ENCODE measurements at places on chromosomes 2 and 18.

GRCh38 chr2:32683520-32684086, 55.8 kb downstream of the TTC27 start:
- DNase-seq, result no peak

- no peak for DNase-seq
Observed at GRCh38 chr2:200159829-200160781, 146.4 kb upstream of the SPATS2L start.

GRCh38 chr2:134626781-134627180, 92.0 kb downstream of the TMEM163 start:
- DNase-seq, result no peak

DNA sequence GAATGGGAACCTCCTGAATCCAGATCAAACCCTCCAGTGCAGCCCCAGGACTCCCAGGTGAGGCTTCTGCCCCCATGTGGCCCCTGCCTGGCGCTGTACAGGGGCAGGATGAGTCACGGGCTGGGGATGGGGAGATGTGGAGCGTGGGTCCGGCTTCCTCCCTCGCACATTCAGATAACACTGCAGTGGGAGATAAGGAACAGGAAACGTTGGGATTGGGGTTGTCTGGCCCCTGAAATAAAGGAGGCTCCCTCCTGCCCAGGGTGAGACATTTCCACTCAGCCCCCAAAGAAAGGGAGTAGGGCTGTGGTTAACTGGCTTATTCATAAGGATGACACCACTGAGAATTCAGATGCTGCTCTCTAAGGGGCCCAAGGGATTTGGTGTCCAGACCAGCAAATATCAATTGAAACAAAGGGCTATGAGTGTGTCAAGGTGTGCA, 30.7 kb downstream of the IGFBP5 start:
- DNase-seq, result no peak

GRCh38 chr2:133957724-133958480, 296.0 kb upstream of the MGAT5 start:
- DNase-seq, result no peak

Data from stimulated activated effector memory CD8-positive, alpha-beta T cell treated with anti-CD3 and anti-CD28 coated beads, Interleukin-12 subunit alpha, Interleukin-12 subunit beta, amount 100 ng/mL, for 72 hours (primary cell).